ENCODE measurements at places on chromosomes 3 and 15. TPM values are rescaled to one million over a fixed set of nuclear protein-coding genes. Genes with fewer than 3 reads are reported as not detected.

SERPINI2 gene
- 0.41 TPM for total RNA-seq

CEMIP gene
- total RNA-seq = 0.44 TPM

TBL1XR1 gene
- 102 TPM for total RNA-seq

HTR3E gene
- total RNA-seq = not detected

GRCh38 chr3:86047161-86047560 lies 943.8 kb downstream of the VGLL3 start:
- no peaks in the 10 kb centered on the region for H3K27me3 ChIP-seq
- no peak for DNase-seq
- H3K4me3 ChIP-seq = no peak overlapping the region
- H3K27ac ChIP-seq = peak overlapping the region; percentile 18

GRCh38 chr3:197001972-197002700 lies 27.5 kb downstream of the MELTF start:
- no peaks in the 10 kb centered on the region for H3K36me3 ChIP-seq
- peak overlapping the region; percentile 76 for H3K4me3 ChIP-seq
- H3K4me1 ChIP-seq = peaks cover 15% of the 10 kb centered on the region

DNA sequence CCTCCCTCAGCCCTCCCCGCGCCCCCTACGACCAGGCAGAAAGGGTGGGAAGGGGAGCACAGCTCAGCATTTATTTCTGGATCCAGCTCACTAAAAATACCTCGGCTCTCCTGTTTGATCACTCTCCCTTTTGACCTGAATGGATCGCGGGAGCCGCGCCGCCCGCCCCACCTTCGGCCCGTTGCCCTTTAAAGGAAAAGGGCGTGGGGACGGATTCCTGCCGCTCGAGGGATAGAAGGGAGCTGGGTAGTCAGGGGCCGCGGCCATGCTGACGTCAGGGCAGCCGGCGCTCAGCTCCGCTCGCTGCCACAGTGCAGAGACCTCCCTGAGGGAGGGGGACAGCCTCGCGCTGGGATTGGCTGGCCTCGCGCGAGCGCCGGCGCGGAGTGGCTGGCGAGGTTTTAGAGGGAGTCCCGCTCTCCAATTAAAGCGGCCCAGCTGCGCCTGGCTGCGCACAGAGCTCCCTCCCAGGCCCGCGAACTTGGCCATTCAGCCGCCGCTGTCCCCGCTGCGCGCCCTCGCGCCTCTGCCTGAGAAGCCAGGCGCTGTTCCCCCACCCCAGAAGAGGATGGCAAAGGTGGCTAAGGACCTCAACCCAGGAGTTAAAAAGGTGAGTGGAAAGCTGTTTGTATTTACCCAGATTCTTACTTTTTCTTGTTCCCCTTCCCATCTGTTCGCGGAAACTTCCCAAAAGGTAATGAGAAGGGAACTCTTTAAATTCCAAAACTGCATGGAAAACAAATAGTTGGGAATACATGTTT lies at the start of gene LMCD1:
Gene LMCD1 (plus strand): TSS at position 453 of the 761 bp plus-strand sequence. CDS start 116 bp downstream, at position 569.
- H3K4me1 ChIP-seq = peaks cover 78% of the 10 kb centered on the region
- peak; percentile 96 for DNase-seq
- H3K36me3 ChIP-seq = no peaks in the 10 kb centered on the region
- H3K27me3 ChIP-seq = no peaks in the 10 kb centered on the region
- peak within 1 kb of the TSS; percentile 67 for H3K4me3 ChIP-seq

GRCh38 chr15:38128341-38128781 lies 124.3 kb upstream of the SPRED1 start:
- H3K27ac ChIP-seq = peak overlapping the region; percentile 89
- no peak overlapping the region for H3K4me3 ChIP-seq
- no peaks in the 10 kb centered on the region for H3K27me3 ChIP-seq
- H3K4me1 ChIP-seq = peaks cover 31% of the 10 kb centered on the region
- no peak for DNase-seq

GRCh38 chr15:100353449-100353848 lies 11.7 kb upstream of the ADAMTS17 start:
- H3K27ac ChIP-seq = no peak overlapping the region
- no peak for DNase-seq
- peaks cover 37% of the 10 kb centered on the region for H3K27me3 ChIP-seq
- no peaks in the 10 kb centered on the region for H3K36me3 ChIP-seq
- no peak overlapping the region for H3K4me3 ChIP-seq
- peaks cover 14% of the 10 kb centered on the region for H3K4me1 ChIP-seq

- no peaks in the 10 kb centered on the region for H3K27me3 ChIP-seq
- H3K4me3 ChIP-seq = no peak overlapping the region
- H3K27ac ChIP-seq = no peak overlapping the region
- DNase-seq = no peak
- peaks cover 4% of the 10 kb centered on the region for H3K4me1 ChIP-seq
These were observed 191.4 kb downstream of the LRTM1 start for GRCh38 chr3:54736459-54736858.
